ENCODE measurements at places on chromosomes 3 and 15. TPM values are rescaled to one million over a fixed set of nuclear protein-coding genes. Genes with fewer than 3 reads are reported as not detected.

Gene UBAP1L
- total RNA-seq = 2.6 TPM

Gene SPRED1
- 41.0 TPM for total RNA-seq

Gene RAD18
- 27.8 TPM for total RNA-seq

Gene CCDC13
- not detected for total RNA-seq

Gene SNTN
- total RNA-seq = not detected

Gene PPP1R14D
- not detected for total RNA-seq

Gene MESP1
- not detected for total RNA-seq

Gene GRK7
- not detected for total RNA-seq

Gene ISL2
- 0.33 TPM for total RNA-seq

Gene GOLGA6L10
- total RNA-seq = 2.0 TPM

Gene IMPG2
- 0.02 TPM for total RNA-seq

Gene SI
- not detected for total RNA-seq

Gene WDR93
- total RNA-seq = not detected

Gene ANKUB1
- total RNA-seq = not detected
